Activated CD4-positive, CD25-positive, alpha-beta regulatory T cell treated with anti-CD3 and anti-CD28 coated beads, Interleukin-2, amount 50 U/mL, for 16 hours (primary cell): ENCODE measurements at places on chromosomes 4 and X.

DNA sequence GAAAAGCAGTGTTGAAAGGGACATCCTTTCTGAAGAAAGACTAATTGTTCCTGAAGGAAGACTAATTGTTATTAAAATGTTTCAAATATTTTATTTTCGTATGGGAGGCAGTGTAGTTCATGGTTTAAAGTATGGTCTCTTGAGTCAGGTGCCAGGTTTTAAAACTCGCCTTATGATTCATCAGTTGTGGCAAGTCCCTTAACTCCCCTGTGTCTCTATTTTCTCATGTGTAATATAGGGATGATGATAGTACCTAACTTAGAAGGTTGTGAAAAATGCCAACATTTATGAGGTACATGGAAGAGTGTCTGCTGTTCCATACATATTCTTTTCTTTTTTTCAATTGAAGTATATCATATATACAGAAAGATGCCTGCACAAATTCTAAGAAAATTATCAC is 414.2 kb upstream of the DIPK2B start:
- no peak for DNase-seq

DNA sequence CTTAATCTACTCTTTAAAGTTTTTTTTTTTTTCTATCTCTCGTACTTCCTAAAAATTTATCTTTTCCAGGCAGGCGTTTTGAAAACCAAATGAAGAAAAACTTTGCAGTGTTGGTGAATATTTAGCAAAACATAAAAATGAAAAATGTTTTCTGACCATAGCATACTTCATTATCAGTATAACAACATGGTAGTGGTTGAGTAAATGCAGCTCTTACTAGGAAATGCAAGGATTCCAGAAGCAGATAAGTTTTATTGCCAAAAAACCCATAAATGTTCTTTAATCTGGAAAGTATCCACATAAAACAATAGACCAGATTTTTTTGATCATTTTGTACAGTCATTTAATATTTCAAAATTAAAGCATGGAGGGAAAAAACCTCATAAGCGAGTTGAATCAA is 136.9 kb upstream of the GUCY1A1 start:
- DNase-seq: no peak

- no peak for DNase-seq
Measured at GRCh38 chrX:44224760-44225159, 118.7 kb downstream of the EFHC2 start.

DNA sequence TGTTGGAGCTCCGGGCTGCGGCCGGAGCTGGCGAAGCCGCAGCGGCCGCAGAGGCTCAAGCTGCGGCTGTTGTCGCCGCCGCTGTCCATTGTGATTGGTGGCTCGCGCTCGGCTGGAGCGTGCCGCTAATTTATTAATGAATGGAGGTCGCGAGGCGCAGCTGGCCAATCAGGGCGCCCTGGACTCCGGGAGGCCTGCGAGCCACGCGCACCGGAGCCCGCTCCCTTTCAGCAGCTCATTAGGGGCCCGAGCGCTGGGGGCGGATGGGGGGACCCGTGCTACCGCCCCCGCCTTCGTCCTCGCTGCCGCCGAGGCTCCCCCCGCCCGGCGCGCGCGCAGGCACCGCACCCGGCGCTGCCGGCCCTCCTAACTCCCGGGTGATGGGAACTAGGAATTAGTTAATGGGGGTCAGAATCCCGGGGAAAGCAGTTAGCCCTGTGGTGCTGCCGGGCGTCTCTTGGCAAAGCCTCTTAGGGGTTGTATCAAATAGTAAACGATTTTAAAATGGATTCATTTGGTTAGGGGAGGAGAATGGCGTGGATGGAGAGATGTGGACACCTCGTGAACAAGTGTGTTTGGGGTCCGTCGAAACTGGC is 589 bp upstream of the NEUROG2 start:
- DNase-seq: no peak

DNA sequence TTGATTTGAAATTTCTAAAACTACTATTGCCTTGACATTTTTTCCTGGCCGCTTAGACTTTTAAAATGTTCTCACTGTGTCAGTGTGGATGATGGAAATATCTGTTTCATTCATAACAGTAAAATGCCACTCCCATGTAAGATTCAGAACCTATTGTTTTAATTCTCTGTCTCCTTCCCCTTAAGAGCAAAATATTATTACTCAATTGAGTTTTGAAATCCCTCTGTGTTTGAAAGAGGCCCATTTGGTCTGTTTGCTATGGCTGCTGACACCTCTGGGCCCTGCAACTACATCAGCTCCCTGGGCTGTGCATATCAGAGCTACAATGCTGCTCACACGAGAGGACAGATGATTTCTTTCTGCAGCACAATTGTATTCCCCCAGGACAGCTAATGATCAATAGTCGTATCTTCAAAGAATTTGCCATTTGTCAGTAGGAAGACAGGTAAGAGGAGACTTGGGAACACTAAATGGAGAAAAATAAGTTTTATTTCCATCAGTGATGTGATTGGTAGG is 388.0 kb upstream of the GALNT7 start:
- no peak for DNase-seq

- no peak for DNase-seq
Measured at GRCh38 chr4:182427554-182427953, 184.4 kb downstream of the TENM3 start.

DNA sequence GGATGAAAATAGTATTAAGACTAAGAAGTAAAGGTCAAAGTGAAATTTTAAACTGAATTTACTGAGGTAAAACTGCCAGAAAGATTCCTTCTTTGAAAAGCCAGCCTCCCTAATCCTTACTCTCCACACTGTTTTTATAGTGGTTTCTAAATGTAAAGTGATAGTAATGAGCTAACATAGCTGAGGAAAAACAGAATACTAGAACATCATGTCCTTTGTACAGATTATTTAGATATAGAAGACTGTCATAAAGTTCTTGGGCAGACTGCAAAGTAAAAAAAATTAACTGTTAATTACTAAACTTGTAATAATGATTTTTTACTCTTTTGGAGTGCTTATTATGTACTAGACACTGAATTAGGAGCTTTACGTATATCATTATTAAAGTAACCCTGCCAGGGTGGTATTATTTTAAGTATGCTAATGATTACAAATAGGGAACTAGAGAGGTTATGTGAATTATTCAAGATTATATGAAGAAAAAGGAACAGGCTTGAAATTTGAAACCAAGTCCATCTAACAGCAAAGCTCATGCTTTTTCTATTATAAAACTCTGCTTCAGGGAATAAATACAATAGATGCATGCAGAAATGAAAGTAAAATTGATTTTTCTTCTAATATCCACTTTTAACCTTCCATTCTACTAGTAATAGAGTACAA is 150.5 kb downstream of the TBCK start:
- no peak for DNase-seq

DNA sequence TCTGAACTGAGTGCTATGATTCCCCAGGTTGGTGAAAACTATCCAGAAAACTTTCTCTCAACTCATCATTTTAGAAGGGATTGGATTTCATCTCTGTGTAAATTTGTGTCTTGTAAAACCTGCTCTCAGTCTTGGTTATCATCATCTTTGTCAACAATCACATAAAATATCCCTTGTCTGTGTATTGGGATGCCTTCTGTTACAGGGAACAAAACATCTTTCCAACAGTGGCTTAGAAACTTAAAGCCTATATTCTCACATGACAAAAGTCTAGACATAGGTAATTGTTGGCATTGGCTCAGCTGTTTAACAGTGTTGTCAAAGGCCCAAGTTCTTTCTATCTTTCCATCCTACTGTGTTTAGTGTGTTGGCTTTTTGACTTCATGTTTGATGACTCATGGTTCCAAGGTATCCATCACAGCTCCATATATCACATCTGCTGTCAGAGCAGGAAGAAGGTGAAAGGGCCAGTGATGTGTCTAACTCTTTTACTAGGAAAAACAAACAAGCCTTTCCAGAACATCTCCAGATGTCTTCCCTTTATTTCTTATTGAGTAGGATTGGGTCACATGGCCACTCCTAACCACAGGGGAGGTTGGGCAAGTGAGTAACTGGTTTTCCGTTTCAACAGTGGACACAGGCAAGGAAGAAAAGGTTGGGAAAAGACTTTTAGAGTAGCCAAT is 65.0 kb downstream of the PHEX start:
- no peak for DNase-seq

DNA sequence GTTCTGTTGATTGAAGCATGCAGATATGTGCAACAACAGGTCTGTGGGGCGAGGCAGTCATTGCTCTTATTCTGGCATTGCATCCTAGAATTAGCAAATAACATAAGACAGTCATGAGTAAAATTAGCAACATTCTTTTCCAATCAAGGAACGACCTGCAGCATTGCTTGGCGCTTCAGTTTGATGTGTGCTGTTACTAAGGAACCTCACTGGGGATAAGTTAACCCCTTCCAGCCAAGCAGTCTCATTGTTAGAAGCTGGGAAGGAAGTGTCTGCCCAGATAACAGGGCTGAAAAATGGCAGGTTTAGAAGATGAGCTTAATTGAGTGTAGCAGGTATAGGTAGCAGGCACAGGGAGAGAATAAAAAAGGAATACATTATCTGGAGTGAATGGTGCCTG is 55.4 kb downstream of the RBM46 start:
- no peak for DNase-seq

DNA sequence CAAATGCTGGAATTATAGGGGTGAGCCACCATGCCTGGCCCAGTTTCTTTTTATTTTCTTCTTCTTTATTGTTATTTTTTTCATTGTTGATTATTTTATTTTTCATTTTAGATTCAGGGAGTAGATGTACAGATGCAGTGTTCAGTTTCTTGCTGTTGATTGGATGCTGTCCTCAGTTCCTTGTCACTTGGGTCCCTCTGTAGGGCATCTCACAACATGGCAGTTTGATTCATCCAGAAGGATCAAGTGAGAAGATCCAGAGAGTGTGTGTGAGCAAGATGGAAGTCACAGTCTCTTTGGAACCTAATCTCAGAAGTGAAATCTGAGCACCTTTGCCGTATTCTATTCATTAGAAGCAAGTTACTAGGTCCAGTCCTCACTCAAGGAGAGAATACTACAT is 20.9 kb downstream of the HMGB3 start:
- no peak for DNase-seq

GRCh38 chrX:153667956-153668396 is 5.6 kb downstream of the PNCK start:
- DNase-seq: peak; percentile 35

DNA sequence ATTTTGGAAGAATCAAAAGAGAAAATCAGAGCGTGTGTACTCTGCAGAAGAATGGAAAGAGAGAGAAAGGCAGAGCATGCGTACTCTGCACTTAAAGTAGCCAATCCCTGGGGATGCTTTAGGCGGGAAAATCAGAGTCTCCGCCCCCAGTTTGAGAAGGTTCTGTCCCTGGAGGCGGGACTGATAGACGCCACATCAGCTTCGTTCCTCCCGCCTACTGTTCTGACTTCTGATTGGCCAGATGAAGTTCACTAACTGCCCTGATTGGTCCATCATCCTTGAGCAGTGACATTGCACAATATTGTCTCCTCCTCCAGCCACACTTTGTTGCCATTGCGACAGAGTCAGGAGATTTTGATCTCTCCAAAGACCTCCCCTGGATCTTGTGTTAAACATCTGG is 23.8 kb downstream of the SSX1 start:
- no peak for DNase-seq
